ENCODE measurements at places on chromosomes 12 and 14.

DNA sequence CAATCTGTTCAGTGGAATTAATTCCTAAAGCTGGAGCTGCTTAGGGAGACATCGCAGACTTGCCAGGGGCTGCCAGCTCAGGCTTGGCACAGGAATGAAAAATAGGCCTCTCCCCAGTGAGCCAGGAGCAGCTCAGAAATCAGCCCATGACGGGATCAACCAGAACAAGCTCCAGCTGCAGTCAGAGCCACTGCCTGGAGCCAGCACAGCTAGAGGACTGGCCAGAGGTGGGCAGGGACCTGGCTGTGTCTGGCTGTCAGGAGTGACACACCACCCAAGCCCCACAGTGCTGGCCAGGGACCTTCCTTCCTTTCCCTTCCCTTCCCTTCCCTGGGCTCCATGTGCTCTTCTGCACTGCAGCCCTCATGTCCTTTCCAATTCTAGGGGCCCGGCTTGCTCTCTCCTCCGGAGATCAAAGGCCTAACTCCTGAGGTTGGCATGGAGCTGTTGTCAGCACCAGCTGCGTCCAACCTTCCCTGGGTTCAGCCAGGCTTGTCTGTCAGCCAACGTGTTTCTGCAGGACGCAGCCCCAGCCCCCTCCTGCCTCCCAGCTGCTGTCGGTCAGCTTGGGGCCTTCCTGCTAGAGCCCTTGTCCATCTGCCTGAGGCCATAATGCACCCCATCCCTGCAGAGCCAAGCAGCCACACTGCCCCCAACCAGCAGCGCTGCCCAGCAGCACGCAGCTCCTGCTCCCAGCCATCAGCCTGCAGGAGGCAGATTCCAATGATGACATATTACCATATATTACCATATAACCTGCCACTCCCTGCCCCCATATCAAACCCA lies 149.3 kb downstream of the CALM1 start:
- DNase-seq, result peak; percentile 79

DNA sequence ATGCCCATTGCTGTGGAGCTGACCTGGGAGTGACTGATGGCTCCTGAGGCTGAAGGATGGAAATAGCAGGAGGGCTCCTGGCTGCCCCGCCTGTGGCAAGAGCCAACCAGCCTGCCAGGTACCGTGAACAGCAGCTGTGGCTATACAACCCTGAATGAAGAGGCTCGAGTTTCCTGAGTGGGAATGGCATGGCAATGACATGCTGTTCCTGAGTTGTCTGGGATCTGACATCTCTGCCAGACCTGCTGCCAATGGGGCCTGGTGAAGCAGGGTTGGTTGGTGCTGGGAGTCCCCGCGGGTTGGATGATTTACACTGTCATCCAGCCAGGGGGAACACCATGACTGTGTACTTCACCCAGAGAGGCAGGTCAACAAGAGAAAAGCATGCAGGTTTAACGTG lies 31.8 kb upstream of the LRRC10 start:
- no peak for DNase-seq

DNA sequence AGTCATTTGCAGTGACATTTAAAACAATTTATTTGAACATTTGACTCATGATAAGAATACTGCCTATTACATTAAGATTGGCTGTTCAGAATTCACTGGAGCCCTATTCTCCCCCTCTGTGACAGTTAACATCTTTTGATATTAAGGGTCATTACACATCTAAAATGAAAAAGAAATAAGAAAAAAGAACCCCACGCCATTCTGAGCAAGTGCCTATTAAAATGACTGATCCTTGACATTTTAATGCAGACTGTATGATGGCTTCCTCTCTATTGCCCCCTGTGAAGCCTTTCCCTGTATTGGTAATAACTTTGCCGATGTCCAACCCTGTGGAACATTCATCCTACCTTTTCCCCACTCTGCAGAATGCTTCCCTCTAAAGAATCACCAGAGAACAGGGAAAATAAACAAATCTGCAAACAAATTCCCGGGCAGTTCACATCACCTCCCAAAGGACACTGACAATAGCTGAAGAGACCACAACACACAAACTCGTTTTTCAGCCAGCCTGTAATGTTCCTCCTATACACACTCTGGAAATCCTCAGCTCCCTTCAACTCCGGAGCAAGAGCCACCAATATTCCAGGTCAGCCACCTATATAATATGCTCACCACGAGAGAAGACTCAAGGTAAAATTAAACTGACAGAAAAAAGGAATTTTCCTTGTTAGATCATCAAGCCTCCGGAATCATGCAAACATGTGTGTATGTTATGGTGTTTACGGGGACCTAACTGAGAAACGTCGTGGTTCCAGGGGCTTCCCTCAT lies 2.1 kb downstream of the NIN start:
- DNase-seq, result no peak

GRCh38 chr12:81819991-81820633 lies 61.0 kb upstream of the PPFIA2 start:
- no peak for DNase-seq

DNA sequence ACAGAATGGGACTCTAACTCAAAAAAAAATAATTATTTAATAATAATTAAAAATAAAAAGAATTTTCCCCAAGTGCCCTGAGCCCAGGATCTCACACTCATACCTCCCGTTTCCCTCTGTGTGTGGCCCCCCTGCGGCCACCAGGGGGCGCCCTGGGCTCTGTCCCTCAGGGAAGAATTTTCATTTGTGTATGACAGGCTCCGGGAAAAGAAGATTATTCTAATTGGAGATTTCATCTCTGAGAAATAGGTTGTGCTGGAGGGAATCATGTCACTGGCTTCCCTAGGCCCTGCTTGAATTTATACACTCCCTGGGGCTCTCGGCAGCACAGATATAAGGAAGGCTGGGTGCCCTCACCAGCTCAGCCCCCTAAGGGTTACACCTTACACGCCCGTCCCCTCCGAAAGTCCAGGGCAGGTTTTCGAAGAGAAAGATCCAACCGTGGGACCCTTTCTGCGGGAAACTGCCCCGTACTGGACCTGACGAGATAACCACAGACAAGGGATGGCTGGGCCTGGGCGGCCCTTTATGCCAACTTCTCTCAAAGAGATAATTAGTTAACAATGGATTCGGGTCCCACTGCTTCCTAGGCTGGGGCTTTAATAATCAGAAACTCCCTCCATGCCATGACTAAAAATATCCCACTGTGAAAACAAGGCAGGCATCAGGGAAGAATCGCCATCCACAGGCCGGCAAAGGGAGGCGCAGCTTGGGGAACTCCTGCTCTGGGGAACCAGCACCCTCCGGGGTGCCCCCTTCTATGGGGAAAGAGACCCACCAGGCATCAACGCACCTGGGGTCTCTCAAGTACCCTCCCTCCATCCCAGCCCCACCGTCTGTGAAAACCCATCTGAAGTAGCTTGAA lies 80.7 kb downstream of the KDM2B start:
- peak; percentile 83 for DNase-seq

DNA sequence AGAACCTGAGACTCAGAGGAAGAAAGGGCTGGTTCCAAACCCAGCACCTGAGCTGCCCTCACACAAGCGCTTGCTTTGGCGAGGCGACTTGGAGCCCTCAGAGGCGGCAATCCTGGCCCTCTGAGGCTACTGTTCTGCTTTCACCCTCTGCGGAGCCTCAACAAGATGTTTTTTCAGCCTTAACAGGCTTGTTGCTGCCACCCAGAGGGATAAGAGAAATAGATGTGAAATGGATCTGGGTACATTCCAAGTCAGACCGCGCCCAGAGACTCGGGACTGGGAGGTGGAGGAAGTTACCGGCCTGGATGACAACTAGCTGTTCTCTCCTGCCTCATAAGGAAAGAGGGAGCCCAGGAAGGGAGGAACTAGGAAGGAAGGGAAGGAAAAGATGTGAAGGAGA lies 89.6 kb downstream of the TTC7B start:
- DNase-seq, result peak; percentile 66

- DNase-seq, result no peak
Measured at GRCh38 chr12:94207849-94208621, 59.7 kb downstream of the PLXNC1 start.

DNA sequence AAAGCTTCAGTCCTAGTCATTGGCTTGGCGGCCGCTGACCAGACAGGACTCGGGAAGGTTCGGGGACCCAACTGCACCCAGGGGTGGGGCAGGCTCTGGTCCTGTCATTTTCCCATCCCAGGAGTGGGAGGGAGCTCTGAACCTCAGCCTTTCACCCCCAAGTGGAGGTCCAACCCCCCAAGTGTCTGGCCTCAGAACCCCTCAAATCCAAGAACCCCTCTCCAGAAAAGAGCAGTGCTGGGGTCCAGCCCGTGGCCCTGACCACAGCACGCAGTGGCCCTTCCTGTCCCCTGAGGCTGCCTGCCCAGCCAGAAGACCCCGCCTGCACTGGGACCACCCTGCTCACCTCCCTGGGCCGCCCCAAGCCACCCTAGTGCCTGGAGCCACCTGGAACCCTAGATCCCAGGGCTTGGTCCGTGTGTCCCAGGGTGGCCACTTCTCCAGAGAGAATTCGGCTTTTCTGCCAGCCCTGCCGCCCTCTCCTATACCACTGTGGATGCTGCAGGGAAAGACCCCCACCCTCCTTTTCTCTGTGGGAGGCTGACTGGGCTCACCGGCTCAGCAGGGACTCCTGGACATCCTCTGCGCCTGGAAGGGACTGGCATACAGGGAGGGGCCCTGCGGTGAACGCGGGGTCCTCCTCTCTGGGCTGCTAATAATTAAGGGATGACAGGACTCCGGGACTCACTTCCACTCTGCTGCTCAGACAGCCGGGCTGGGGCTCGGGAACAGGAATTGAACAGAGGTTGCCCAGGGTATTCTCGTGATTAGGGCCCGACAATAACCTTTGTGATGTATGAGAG lies 326.9 kb upstream of the SFSWAP start:
- no peak for DNase-seq

DNA sequence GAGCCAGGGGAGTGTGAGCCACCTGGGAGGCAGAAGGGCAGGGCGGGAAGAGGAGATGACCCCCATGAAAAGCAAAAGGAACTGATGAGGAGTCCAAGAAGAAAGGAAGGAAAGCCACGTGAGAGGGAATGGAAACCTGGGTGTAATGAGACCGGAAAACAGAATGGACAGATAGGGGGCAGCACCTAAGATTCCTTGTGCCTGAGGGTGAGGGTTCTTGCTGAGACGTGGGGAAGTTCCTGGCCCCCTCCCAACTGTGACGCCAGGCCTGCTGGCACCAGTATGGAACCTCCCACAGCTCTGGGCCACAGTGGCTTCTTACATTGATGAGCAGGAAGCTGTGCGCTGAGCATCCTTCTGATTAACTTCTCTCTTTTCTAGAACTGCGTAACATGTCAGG lies 30.8 kb downstream of the TTC7B start:
- peak; percentile 55 for DNase-seq

GRCh38 chr14:84937016-84937415 lies 592.9 kb upstream of the FLRT2 start:
- no peak for DNase-seq

DNA sequence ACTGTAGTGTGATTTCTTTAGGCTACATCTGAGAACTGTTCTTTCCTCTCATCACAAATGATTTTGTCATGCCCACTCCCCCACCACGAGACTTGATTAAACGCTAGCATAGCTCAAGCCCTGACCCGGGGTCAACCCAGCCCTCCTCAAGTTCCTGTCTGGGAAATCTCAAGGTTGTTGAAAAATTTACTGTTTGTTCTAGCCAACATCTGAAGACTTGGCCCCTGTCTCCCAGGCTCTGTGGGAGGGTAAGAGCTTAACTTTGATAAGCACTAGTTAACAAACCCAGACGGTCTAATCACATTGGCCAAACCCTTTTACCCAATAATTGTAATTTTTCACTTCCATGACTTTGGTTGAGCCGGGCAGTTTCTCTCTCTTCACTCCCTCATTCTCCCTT lies 86.2 kb upstream of the AMIGO2 start:
- no peak for DNase-seq

DNA sequence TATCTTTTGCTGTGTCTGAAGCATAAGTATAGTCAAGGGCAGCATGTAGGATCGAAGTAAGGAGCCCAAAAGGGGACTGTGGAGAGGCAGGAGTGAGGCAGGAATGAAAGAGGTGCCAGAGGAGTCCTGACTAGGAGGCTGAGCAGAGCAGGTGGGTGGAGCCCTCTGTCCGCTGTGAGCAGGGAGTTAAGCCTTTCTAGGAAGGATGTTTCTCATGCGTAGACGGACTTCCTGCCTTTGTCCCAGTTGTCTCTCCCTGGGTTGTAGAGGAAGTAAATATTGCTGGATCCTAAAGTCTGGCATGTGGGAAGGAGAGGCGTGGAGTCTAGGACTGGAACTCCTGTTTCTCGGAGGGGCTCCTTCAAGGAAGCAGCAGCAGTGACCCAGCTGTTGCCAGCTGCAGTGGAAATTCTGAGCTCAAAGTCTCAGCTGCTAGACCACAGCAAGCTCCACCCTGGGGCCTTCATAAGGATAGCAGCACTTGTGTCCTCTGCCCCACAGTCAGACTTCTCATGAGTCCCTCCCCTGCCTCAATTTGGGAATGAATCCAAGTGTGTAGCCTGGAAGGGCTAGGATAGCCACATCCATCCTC lies 44.0 kb downstream of the RBMS2 start:
- DNase-seq, result peak; percentile 97

GRCh38 chr14:91280129-91280528 lies 35.6 kb upstream of the GPR68 start:
- no peak for DNase-seq

GRCh38 chr12:6607751-6608591 lies 792 bp upstream of the CHD4 start:
- peak; percentile 67 for DNase-seq

GRCh38 chr12:83575326-83575725 lies 888.6 kb downstream of the TMTC2 start:
- DNase-seq, result no peak

GRCh38 chr12:6198556-6198955 lies 1.6 kb upstream of the CD9 start:
- DNase-seq, result no peak

DNA sequence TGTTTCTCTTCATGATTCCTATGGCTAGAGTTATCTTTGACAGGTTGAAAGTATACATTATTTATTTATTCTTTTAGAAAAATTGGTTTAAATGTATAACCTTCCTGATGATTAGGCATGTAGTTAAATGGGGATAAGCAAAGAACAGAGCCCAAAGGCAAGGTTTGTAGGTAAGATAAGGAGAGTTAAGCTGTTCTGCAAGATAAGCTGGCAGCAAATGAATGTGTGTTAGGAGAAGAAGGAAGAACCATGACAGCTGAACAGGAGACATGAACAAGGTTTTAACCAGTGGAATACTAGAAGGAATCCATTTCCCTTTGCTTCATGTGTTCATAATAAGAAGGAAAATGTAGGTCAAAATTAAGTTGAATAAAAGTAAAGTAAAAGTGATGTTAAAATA lies 1330.1 kb upstream of the USP15 start:
- DNase-seq, result no peak
